Activated naive CD4-positive, alpha-beta T cell (primary cell): ENCODE measurements at places on chromosomes 7 and 10.

DNA sequence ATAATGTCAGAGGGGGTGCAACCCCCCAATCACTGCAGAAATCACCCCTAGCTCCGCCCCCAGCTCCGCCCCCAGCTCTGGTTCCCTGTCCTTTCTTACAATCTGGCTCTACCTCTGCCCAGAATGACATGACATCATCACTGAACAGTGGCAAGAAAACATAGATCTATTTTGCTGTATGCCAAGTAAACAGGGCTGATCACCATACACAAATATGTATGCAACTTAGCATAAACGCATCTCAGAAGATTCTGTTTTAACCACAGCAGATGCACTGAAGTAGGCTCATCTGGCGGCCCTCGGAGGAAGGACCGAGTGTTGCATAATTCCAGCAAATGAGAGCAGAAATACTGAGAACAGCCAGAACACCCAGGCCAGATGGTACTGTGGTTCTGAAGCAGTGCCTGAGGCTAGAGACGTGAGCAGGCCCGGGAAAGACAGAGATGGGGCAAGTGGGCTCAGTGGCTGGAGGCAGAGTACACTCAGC is 293.3 kb upstream of the KLF14 start:
- DNase-seq: no peak

- DNase-seq: no peak
Measured at GRCh38 chr7:27031289-27032172, 64.3 kb downstream of the HOXA1 start.

- DNase-seq: no peak
Measured at GRCh38 chr7:33940503-33940902, 35.2 kb downstream of the BMPER start.

- DNase-seq: no peak
Measured at GRCh38 chr10:92688927-92689662, 660 bp upstream of the HHEX start.

DNA sequence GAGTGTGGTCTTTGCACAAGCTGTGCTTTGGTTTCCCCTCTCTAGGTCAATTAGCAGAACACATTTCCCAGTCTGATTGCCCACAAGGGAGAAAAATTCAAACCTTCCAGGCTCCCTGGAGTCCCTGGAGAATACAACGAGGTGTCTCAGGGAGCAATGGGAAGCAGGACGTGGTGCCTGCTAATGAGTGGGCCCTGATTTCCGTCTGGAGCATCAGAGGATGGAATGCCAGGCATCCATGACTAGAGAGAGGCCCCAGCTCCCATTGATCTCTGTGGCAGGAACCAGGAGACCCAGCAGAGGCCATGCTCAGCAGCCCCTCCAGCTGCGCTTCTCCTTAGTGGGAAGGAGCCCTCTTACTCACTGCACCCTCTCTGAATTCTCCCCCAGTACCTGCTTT is 33.2 kb upstream of the TLX1 start:
- DNase-seq: no peak

DNA sequence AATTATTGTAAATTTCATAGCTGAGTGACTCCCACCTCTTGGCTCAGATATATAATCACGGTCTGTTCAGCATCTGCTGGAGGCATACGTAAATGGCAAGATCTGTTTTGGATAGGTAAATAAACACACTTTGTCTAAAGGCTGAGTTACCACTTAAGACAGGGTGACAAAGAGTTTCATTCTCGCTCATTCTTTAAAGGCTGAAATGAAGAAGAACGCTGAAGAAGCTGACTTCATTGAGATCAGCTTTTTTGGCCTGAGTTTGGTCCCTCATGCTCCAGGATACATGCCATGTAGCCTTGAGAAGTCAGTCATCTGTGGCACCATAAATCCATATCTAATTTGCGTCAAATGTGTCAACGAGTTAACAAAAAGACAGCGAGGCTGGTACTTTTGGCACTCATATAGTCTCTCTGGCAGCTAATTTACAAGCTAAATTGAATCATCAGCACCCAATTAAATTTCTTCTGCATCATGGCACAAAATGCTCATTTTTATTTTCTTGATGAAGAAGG is 309.9 kb downstream of the GPAM start:
- no peak for DNase-seq

DNA sequence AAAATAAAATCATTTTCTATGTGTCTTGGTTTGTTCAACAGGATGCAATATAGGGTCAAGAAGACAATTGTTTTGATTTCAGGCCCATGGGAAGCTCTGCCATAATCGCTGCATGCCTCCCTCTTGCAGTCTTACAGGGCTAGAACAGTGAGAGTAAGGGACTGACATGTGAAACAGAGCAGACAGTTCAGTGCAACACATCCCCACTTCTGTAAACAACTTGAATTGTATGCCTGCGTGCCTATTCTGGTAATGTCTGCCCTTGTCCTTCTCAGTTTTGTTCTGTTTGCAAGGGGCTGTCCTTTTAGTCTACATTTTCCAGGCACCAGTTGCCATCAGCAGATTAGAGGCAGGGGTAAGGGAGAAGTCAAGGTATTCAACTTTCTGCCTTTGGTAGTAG is 34.8 kb upstream of the GPR37 start:
- DNase-seq: no peak
